ENCODE measurements at places on chromosomes 16 and 17.

- DNase-seq = no peak
Observed at GRCh38 chr17:15238057-15238456, 27.1 kb downstream of the PMP22 start.

GRCh38 chr17:17782523-17783115 lies 54.2 kb downstream of the SREBF1 start:
- DNase-seq = peak; percentile 16

DNA sequence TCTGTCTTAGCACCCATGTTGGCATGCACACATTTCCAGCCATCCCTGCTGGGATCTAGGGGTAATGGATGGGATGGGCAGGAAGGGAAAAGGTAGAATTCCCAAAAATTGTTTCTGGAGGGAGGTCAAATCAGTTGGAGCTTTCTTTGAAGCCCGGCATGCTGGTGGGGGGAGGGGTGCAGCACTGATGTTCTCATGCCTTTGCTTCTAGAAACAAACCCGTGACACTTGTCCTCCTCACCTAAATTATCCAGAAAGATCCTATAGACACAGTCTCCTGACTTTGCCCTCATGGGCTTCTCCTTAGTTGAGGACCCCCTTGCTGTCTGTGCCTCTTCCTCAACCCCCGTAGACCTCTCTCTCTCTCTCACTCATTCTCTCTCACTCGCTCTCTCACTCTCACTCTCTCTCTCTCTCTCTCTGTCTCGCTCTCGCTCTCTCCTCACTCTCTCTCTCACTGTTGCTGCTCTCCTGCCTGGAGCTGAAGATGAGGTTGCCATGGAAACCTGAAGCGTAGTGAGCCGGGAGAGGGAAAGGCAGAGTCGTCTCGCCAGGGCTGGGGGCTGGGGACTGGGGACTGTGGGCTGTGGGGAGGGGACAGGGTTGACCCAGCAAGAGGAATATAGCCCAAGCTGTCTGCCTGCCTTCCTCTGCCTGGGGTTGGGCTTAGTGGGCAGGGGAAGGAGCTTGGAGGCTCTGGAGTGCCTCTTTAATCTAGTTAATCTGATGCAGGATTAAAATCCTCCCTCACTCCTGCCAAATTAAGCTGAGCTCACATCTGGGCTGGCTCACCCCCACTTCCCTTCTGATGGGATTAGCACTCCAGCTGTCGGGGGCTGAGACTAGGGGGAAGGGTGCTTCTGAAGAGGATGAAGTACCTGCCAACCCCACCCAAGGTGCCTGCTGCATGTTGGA lies 16.1 kb downstream of the LASP1 start:
- no peak for DNase-seq

GRCh38 chr17:14780097-14780651 lies 479.3 kb downstream of the HS3ST3B1 start:
- no peak for DNase-seq

DNA sequence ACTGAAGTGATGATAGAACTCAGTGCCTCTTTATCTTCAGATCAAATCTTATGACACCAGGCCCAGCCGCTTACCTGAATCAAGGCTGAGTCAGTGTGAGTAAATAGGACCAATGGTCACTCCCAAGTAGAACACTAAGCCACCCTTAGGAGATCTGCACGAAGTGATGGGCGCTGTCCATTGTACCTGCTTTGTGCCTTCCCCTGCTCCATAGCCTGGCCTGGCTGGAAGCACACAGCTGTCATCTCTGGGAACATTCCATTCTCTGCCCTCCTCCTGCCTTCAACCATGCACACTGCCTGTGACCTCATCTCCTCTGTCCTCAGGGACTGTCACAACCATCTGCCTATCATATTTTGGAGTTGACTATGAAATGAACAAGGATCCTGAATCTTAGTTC lies 279.5 kb upstream of the ASIC2 start:
- peak; percentile 47 for DNase-seq

DNA sequence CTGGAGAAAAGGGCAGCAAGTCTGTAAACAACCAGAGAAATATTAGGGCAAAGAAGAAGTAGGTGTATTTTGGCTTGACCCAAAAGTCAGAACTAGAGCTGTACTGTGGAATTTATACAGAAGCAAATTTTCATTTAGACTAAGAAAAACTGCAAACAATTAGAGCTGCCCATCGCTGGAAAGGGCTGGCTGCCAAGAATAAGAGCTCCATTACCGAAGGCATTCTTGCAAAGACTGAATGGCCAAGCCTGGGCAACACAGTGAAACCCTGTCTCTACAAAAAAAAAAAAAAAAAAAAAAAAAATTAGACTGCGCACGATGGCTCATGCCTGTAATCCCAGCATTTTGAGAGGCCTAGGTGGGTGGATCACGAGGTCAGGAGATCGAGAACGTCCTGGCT lies 53.9 kb upstream of the TMC5 start:
- DNase-seq = no peak

GRCh38 chr16:88655733-88656281 lies 5.0 kb upstream of the CYBA start:
- DNase-seq = no peak

GRCh38 chr16:69870761-69871160 lies 80.4 kb upstream of the CLEC18A start:
- no peak for DNase-seq

GRCh38 chr17:12789075-12789480 lies 220 bp upstream of the ARHGAP44 start:
- DNase-seq = peak; percentile 44

DNA sequence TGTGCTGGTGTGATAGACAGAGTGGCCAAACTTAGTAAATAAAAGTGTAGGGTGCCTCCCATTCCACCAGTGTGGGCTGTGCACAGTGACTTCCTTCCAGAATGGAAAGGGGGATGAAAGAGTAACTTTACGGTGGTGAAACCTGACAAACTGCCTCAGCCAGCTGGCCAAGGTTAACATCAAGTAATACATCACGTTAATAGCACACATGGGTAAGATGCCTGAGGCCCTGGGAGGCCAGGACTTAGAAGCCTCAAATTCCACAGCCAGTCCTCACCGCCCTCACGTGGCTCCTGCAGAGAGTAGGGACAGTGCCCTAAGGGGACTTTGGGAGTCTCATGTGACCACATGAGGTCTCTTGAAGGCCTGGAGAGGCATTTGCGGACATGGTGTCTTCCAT lies 14.1 kb downstream of the RMI2 start:
- DNase-seq = peak; percentile 92

GRCh38 chr16:30350134-30350871 lies 4.8 kb downstream of the CD2BP2 start:
- no peak for DNase-seq

DNA sequence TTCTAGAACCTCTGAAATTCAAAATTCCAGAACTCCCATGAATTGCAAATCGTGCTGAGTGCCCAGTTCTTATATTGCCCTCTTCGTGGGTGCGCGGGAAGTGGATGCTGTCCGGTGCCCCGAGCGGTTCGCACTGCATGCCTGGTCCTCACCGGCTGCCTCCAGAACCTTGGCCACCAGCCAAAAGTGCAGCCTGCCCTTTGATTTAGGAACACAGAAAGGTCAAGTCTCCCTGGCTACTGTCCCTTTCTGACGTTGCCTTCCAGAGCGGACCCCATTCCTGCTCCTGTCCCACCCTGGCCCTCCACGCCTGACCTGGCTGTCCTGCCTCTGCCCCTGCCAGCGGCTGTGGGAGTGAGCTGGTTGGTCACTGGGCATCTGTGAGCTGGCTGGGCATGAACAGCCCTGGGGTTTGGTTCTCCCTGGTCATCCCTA lies 9.7 kb downstream of the NEUROD2 start:
- DNase-seq = no peak

GRCh38 chr16:5854027-5854426 lies 756.4 kb upstream of the EEF2KMT start:
- DNase-seq = no peak

GRCh38 chr16:30786936-30787612 lies at the start of gene ZNF629:
Gene ZNF629 (minus strand): TSS chr16:30787205. CDS start chr16:30784482, 2,723 bp downstream.
- peak; percentile 39 for DNase-seq
